ENCODE measurements at places on chromosomes 13 and 19.

- peak; percentile 65 for DNase-seq
These were observed 6.3 kb downstream of the PGLYRP1 start for GRCh38 chr19:46016426-46017094.

GRCh38 chr19:52369559-52370340 lies at the start of gene ZNF880:
TSS of gene ZNF880 (plus strand) at chr19:52369923. CDS start at chr19:52369966, 43 bp downstream.
- peak; percentile 86 for DNase-seq

DNA sequence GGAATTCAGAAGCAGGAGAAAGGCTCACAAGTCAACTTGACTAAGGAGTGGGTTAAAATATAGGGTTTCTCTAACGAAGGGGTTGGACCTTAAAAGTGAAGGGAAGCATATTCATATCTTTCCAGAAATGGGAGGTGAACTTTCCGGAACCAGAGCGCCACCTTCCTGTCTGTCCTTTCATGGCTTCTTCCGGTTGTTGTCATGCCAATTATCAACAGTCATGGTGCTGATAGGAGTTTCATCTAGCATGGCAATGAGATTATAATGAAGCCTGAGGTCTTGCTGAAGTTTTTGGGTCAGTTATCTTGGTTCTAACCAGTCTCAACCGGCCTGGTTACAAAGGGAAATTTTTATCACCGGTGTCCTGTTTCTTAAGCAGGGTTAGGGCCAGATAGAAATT lies 162.9 kb upstream of the NBEA start:
- DNase-seq, result no peak

GRCh38 chr13:67735651-67736050 lies 505.5 kb upstream of the PCDH9 start:
- no peak for DNase-seq

GRCh38 chr19:52219611-52220010 lies 29.8 kb downstream of the PPP2R1A start:
- DNase-seq, result no peak

GRCh38 chr13:48679941-48680680 lies 26.4 kb downstream of the CYSLTR2 start:
- DNase-seq, result no peak

All from stimulated activated CD4-positive, alpha-beta T cell treated with anti-CD3 and anti-CD28 coated beads, Interleukin-1b, Interleukin-23, amount 100 ng/mL, for 1 hour (primary cell).